Natural killer cell (primary cell): ENCODE measurements at places on chromosomes 3 and 15. TPM values are rescaled to one million over a fixed set of nuclear protein-coding genes. Genes with fewer than 3 reads are reported as not detected.

C2CD4A gene
- not detected for total RNA-seq

CPNE9 gene
- 0.49 TPM for total RNA-seq

DNA sequence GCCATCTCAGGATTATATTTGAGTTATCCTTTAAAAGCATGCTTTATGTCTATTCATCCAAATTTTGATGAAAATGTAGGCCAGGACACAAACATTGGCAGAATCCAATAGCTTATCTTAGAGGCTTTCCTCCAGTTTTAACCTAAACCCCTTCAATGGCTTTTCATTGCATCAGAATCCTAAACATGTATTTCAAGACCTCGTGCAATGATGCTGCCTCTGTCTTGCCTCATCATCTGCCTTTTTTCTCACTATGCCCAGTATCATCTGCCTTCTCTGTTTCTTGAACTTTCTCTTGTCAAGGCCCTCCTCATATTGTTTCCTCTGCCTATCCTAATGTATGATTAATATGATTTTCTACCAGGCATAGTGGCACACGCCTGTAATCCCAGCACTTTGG lies 76.1 kb upstream of the MAP4 start:
- no peak for DNase-seq

GRCh38 chr15:67880651-67881182 lies 40.9 kb upstream of the RNU6-1 start:
- DNase-seq: no peak

DNA sequence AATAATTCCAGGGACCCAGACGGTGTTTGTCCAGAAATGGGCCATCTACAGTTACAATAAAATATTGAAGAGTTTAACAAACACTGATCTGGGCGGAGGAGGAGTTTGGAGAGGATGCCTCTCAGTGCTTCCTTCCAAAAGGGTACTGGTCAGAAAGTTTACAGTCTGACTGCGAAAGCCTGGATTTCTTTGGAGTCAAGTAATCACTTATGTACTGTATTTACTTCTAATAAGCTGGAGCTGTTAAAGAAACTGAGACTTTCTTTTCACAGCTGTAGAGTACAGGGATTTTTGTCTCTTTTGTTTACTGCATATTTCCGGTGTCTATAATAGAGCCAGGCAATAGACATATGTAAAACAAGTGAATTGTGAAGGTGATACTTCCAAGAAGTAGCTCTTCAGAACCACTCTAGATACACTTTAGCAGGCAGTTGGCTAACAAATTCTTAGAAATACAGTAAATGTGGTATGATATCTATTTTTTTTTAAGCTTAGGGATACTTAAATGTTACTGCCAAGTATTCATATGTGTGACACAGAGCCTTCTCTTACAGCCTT lies 22.1 kb upstream of the NEO1 start:
- DNase-seq: no peak

- no peak for DNase-seq
These were observed 11.0 kb upstream of the ONECUT1 start for GRCh38 chr15:52800828-52801747.
